ENCODE measurements at places on chromosomes 11 and 22.

DNA sequence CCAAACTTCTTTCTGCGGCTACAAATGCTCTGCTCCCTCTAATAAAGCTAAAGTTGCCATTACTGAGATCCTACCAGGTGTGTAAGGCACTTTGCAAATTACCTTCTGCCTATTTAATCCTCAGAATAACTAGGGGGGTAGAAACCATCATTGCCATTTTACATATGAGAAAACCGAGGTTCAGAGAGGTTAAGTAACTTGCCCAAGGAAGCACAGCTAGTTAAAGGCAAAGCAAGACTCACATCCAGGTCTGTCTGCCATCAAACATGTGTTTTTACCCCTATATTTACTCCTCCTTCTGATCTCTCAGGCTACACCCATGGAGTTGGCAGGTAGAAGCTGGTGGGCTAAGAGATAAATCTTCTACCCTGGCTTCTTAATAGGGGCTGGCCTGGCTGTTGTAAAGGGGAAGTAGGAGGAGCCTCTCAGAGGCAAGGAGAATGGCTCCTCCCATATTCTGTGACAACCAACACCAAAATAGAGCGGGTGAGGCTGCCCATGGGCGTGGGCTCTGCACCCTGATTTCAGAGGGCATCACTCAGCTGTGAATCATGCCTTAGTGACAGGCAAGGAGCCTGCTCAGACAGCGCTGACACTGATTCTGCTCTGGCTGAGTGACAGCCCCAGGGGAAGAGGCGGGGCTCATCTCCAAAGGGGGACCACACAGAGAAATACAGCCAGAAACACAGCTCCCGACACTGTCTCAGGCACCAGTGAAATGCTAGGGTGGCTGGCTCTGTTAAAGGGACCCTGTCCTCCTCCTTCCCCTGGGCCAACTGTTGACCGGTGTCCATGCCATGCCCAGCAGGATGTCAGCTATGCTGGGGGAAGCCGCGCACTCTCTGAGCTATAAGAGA is 106.8 kb downstream of the ABTB2 start:
- no peak for DNase-seq

DNA sequence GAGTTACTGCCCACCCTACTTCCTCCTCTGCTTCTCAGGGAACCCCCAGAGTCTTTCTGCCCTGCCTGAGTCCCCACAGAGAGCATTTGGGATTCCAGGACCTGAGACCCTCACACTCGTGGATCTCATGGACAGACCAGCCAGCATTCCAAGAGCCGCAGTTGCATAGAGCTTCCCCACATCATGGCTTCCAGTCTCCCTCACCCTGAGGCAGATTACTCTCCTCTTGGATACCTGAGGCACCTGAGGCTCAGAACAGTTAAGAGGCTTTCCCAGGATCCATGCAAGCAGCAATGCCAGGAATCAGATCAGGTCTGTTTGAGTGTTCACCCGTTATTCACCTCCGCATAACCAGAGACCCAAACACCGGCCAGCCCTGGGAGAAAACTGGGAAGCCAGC is 102.2 kb downstream of the TRIM29 start:
- DNase-seq, result peak; percentile 12

DNA sequence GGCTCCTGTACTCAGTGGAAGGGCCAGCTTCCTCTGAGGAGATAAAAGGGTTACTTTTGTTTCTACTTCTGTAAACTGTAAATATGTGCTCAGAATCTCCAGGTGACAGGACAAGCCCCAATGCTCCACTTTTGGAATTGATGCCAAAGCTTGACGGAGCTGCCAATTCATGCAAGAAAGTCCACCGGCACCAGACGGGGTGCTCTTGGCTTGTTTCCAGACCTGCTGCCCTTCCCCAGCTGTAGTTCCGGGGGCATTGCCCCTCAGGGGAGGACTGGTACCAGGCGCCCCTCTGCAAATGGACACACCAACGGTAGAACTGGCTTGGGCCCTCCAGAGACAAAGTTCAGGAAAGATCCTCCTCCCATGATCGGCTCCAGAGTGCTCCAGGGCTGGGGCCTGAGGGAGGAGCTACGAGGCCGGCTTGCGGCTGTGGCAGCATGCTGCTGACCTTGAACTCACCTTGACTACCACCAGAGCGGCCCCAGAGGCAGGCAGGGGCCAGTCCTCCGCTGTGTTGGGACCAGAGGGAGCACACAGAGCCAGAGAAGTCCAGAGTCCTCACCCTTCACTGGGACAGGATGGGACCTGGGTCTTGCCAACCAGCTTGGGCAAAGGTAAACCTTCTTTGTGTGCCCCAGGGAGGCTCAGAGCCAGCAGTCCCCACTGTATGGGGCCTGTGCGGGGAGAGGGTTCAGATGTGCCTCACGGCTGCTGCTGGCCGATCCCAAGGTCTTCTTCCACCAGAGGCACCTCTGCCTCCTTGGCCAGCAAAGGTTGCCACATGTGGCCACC is 17.8 kb upstream of the OAF start:
- no peak for DNase-seq

- DNase-seq, result no peak
Measured at GRCh38 chr11:75155570-75156422, 4.9 kb downstream of the SLCO2B1 start.

- no peak for DNase-seq
Measured at GRCh38 chr22:43319661-43320486, 23.3 kb downstream of the SCUBE1 start.

DNA sequence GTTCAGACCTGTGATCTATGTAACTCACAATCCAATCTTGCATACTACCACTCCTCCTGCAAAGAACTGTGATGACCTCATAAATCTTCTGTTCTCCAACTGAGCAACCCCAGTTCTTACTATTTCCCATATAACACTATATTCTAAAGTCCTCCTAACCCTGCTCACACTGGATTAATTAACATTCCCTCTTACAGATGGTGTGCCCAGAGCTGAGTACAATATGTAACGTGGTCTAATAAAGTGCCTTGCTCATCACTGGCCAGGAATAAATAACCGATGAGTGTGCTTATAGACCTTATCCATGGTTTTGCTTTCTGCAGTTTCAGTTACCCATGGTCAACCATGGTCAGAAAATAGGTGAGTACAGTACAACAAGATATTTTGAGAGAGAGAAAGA is 28.6 kb downstream of the PRCP start:
- no peak for DNase-seq

DNA sequence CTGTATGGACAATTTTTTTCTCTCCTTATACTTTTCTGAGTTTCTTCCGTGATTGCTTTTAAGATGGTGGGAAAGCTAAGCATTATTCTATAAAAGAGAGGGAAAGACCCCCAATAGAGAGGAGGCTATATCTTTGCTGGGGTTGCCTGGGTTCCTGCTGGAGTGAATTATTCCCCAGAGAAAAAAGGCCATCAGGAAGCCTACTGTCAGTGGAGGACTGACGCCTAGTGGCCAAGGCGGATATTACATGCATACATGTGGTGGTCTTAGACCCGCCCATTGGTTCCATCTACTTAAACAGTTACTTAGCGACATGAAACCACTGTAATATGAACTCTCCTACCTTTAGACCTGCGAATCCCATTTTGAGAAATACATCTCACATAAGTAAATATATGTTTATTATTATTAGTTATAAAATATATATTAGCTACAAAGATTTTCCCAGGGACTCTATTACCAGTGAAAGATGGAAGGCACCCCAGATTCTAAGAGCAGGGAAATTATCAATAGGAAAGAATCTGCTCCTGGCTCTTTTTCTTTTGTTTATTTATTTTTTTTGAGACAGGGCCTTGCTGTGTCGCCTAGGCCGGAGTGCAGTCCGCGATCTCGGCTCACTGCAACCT is 15.7 kb upstream of the PGA3 start:
- peak; percentile 82 for DNase-seq

DNA sequence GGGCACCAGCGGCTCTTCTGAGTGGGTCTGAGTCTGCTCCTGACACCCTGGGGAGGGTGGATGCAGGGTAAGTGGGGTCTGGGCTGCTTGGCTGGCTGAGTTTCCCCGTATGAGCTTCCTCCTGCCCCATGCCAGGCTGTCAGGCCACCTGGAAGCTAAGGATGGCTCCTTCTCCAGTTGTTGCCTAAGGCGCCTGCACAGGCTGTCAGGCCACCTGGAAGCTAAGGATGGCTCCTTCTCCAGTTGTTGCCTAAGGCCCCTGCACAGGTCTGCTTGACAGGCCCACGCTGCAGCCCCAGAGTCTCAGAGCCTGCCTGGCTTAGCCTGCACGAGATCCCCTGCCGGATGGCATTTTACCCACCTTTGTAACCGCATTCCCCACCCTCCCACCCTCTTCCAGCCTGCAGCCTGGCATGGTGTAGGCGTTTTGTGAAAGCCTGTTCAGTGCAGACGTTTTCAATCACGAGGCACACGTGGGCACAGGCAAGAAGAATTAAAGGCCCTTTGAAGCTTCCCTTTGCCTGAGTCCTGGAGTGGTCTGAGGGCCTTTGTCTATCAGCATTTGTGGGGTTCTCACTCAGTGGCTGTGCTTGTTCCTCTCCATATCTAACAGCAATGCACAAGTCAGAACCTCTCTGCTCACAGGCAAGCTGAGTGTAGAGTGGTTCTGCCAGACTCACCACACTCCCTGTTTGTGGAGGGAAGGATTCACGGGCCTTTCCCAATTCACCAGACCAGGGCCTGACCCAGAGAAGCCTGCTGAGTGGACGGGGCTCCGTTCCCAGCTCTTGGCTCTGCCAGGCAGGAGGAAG is 40.2 kb upstream of the B3GAT1 start:
- no peak for DNase-seq

DNA sequence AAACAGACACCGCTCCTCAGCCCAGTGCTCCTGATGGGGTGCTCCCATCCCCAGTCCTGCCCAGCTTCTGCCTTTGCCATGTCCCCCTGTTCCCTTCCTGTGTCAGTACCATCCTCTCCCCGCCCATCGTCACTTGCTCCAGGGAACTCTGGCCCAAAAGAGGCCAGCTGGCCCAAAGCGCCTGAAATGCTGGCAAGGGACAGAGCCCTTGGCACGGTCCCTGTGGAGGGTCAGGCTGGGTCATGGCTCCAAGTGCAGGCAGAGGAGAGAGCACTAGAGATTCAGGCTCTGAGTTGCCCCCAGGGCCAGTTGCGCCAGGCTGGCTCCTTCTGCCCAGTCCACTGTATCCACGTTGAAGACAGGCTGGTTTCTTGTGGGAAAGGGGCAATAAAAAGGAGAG is 8.4 kb upstream of the HDHD5 start:
- DNase-seq, result no peak

DNA sequence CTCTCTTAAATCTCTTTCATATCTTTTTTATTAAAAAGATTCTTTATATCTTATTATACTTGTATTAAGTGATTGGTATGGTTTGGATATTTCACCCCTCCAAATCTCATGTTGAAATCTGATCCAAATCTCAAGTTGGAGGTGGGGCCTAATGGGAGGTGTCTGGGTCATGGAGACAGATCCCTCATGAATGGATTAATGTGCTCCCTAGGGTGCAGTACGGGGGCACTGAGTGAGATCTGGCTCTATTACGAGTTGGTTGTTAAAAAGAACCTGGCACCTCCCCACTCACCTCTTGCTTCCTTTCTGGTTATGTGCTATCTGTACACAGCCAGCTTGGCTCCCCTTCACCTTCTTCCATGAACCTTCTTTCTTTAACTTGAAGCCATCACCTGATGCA is 149.6 kb downstream of the CWF19L2 start:
- DNase-seq, result peak; percentile 34

DNA sequence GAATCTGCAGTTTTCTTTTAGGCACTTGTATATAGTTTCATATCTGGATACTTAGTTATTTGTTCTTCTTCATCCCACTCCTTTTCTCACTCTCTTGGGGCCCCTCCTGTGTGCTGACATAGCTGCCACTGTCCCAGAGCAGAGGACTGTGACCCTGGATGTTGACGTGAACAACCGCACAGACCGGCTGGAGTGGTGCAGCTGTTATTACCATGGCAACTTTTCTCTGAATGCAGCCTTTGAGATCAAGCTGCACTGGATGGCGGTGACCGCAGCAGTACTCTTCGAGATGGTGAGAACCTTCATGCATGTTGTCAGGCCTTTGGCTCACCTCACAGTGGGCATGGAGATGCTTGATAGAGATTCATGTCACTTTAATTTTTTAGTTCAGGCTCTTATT is 50.9 kb upstream of the YWHAH start:
- DNase-seq, result no peak

DNA sequence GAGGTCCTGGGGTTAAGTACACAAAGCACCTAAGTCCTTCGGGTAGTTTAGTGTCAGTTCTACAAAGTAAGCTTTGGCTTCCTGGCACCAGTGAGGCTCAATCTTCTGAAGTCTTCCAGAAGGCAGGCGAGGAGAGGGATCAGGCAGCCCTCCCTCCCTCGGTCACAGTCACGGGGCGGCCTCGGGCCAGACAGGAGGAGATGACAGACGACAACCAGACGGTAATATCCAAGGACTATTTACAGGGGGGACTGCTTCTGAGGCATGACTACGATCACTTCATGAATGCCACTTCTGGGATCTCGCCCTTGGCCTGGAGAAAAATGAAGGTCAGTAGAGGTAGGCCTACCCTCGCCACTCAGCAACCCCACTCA is 383 bp upstream of the TMEM223 start:
- peak; percentile 59 for DNase-seq

DNA sequence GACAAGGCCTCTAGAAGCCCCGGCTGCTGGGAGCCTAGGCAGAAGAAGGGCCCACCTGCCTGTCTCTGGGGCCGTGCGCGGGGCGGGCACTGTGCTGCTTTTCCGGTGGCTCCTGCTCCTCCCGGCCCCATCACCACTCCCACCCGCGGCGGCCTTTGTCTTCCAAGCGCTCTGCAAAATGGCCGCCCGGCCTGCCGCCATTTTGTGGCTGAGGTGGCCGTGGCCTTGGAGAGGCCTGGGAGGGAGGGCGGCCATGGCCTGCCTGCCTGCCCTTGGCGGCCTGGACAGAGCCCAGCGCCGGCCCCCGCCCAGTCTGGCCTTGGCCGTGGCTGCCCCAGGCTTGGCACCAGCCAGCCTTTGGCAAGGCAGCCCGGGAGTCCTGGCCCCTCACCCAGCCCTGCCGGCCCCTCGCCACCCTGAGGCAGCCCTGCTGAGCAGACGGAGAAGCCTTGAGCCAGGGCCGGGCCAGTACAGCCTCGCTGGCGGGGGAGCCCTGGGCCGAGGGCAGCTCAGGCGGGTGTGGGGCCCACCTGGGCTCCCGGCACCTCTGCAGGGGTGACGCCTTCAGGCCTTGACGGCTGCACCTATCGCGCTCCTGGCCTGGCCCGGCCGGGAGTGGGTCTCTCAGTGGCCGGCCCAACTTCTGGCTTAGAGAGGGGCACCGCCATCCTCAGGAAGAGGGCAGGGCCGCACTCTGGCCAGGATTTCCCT is 46.0 kb upstream of the PPARA start:
- DNase-seq, result no peak

DNA sequence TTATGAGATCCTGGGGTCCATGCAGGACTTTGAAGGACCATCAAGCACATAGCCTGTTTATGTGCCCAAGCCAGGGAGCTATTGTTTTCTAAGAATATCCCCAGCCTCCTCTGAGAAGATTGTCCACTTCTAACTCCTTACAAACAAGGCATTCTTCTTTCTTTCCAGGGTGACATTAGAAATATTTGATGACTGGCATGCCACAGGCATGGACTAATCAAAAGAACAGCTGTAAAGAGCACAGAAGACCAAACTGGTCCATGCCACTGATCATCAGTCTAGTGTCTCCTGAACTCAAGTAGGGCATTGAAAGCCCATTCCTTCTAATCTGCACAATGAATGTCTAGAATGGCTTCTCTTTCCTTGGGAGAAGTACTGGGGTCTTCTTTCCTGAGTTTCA is 24.9 kb upstream of the LMO2 start:
- DNase-seq, result no peak
